ENCODE measurements at places on chromosomes 7 and 10.
A peak's percentile ranks its signal among the peaks of the same experiment; 100 is the strongest.

DNA sequence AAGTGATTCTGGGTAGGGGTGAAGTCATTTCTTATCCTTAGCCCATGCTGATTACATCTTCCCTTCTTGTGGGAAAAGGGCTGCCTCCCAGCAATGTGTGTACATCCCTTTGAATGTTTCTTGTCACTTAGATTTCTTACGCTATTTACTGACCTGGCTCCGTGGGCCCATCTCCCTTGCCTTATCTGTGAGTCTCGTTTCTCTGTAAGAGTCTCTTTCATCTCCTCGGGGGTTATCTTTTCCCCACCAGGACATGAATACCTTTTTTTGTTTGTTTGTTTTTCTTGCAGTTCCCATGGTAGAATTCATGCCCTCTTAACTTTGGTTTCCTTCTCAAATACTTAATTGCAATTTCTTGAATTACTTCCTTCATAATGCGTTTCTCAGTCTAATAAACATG, 107.7 kb downstream of the BAMBI start:
- no peak for DNase-seq

GRCh38 chr7:151743481-151743983, 133.4 kb downstream of the PRKAG2 start:
- no peak for DNase-seq

DNA sequence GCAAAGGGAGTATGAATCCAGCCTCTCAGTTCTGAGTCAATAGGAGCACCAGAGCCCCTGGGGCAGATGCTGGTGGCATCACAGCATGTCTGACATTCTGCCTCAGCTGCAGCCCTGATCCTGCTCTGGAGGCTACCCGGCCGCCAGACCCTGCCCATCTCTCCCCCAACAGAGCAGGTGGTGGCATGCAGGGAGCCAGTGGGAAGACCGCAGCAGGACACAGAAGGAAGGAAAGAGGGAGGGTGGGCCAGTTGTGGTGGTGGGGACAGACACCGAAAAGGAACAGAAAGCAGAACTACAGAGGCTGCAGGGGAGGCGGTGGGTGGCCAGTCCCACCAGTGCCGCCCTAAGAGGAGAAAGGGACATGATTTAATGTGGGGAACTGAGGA, 35.3 kb downstream of the BLNK start:
- DNase-seq, result no peak

- no peak for DNase-seq
Observed at GRCh38 chr10:130072247-130072646, 38.4 kb downstream of the C10orf143 start.

GRCh38 chr10:44279426-44280126, 105.3 kb downstream of the CXCL12 start:
- DNase-seq, result no peak

DNA sequence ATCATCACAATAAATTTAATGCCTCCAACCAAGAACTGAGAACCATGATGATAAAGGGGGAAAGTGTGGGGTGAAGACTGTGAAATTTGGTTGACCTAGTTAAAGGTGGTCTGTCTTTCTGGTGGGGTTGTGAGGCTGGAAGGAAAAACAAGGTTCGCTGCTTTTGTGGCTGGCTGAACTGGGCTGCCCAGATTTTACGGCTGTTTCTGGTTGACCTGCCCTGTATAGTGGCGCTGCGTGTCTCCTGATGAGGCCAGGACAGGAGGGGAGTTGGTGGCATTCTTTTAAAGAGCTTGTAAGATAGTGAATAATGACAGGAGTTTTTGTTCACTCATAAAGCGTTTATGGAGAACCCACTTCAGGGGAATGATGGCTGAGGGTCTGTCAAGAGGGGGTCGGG, 101.8 kb downstream of the CYP26A1 start:
- DNase-seq, result no peak

DNA sequence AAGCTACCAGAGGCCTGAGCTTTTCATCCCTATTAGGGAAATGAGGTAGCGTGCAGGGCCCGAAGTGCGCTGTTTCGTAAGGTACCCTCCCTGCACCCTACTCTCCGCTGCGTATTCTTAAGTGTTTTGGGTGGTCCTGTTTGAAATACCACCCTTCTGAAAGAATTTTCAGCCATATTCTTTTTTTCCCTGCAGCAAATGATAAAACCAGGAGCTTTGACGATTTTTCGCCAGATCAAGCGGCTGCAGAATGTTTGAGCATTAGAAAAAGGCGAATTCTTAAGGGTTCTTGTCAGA, 1.2 kb downstream of the RSBN1L start:
- DNase-seq, result no peak

- DNase-seq, result no peak
Observed at GRCh38 chr10:60669501-60669900, 108.8 kb upstream of the CDK1 start.

- no peak for DNase-seq
Observed at GRCh38 chr7:94243066-94243711, 151.5 kb upstream of the COL1A2 start.

DNA sequence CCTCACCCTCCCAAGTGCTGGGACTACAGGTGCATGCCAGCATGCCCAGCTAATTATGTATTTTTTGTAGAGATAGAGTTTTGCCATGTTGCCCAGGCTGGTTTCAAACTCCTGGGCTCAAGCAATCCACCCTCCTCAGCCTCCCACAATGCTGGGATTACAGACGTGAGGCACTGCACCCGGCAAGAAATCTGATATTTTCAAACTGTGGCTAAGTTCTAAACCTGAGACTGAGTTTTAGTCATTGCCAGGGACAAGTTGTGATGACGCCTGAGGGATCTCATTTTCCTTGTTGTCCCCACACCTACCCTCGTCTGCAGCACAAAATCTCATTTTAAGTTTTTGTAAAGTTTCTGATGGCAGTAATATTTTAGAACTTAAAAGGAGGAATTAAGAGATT, 9.8 kb downstream of the AUTS2 start:
- DNase-seq, result no peak

DNA sequence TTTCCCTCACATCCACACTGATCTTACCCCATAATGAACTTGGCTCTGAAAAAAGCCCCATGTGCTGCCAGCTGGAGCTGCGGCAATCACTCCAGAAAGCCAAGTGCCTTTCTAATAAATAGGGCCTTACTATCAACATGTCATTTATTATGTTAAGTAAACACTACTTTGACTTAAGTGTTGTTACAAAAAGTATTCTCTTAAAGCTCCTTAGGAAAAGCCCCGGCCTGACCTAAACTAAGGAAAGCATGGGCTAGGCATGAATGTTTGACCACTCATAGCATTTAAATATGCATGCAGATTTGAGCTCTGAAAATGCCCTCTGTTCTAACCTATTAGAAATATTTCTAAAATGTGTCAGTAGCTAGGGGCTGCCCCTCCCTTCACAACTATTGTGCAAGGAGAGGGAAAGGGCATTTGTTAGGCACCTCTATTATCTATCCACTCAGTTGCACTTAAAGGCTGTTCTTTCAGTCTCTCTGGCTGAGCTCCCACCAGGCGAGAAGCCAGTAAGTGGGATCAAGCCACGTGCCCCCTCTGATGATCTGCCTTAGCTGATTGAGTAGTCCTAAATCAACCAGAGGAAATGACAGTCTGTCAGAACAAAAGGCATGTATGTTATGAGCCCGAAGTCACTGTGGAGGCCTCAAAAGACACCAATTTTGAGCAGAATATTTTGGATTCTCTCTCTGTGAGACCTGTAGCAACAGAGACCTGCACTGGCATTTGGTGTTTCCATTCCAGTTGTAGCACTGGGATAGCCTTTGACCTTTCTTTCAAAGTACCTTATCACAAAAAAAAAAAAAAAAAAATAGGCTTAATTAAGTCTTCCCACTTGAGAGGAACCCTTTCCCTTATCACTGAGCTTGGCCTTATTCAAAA, 77.1 kb downstream of the ITGB8 start:
- DNase-seq, result peak; percentile 70

DNA sequence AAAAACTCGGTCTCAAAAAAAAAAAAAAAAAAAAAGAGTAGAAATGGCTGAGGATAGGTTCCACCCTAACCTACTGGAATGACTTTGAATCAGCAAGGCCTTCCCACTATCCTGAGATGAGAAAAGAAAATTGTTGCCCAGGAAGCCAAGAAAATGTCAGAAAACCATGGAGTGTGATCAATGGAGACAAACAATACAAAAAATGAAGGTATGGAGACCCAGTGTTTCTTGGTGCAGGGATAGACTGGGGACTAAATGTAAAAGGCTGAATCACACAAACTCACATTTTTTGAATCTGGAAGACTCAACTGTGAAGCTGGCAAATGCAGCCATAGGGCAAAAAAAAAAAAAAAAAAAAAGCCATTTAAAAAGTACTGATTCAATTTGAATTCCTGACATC, 364.3 kb upstream of the ANKRD30A start:
- no peak for DNase-seq

GRCh38 chr10:69807122-69807521, 5.4 kb downstream of the COL13A1 start:
- no peak for DNase-seq

- no peak for DNase-seq
Observed at GRCh38 chr10:69655124-69655867, 25.2 kb downstream of the FAM241B start.

DNA sequence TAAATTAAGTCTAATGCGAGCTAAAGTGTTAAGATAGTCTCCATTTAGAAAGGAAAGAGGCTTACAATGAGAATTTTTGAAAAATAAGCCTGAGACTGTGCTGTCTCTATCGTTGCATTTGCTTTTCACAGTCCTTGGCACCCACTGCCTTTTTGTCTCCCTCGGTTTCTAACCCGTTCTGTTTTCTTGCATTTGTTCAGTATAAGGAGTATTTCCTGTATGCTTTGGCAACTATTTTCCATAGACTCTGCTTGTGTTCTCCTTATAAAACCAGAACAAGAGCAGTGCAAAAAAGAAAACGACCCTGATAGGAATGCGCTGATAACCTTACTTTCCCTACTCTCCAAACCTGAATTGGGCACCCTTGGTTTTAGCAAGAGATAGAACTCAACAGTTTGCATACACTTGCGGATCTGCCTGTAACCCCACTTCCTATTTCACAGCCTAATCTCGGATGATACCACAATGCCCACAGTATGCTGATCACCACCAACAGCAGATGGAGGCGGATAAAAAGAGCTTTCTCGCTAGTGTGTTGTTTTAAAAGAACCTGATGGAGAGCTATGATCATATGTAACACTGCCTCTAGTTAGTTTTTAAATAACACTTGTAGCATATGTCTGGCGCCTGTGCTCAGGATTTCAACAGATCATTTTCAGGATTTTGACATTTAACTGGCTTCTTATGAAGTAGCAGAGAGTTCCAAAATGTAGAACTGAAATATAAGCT, 1.6 kb upstream of the ARHGAP12 start:
- DNase-seq, result no peak

- DNase-seq, result no peak
Observed at GRCh38 chr10:3901370-3901769, 116.4 kb upstream of the KLF6 start.

- no peak for DNase-seq
Observed at GRCh38 chr7:105279688-105280007, 109.1 kb downstream of the SRPK2 start.

DNA sequence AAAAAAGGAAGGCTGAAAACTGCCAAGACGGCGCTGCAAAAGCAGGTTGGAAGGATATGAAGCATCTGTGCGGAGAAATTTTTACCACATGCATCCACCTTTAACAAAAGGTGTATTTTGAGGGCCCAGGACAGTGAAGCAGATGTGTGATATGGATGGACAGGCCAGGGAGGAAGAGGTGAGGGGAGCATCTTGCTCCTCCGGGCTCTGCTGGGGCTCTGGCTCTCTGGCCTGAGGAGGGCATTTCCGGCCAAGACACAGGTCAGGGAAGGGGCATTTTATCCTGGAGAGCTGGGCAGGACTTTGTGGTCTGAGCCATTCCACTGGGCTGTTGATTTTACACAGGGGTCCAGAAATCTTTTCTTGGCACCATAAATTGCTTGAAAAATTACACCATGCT, 175.1 kb downstream of the ZMYND11 start:
- DNase-seq, result no peak

DNA sequence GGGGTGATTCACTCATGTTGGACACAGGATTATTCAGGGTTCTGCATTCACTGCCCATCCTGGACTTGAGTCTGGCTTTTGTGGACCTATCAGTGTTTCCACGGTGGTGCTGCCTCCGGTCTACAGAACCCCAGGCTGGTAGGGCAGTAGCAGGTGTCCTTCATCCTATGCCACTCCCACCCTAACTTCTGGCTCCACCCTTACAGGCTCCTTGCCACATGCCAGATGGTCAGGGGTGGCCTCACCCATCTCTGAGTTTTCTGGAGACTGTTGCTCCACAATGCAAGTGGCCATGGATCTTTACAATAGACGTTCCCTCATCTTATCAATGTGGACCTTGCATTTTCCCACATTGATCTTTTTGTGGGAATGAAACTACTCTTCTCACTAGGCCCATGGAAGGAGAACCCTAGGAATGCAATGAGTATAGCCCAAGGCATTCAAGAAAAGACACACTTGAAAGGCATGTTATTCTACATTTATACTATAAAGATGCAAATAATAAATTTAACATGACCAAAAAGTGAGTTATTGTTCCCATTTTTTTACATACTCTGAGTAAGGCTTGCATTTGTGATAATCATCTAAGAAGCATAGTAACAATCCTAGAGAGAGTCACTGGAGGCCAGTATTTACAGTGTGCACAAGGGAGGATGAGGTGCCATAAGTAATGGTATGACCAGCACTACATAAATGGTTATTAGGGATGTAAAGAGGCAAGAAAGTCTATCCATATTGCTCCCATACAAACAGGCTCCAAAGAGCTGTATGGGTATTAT, 57.4 kb upstream of the ADO start:
- DNase-seq, result no peak

GRCh38 chr7:10657201-10657600, 316.5 kb upstream of the PHF14 start:
- DNase-seq, result no peak

DNA sequence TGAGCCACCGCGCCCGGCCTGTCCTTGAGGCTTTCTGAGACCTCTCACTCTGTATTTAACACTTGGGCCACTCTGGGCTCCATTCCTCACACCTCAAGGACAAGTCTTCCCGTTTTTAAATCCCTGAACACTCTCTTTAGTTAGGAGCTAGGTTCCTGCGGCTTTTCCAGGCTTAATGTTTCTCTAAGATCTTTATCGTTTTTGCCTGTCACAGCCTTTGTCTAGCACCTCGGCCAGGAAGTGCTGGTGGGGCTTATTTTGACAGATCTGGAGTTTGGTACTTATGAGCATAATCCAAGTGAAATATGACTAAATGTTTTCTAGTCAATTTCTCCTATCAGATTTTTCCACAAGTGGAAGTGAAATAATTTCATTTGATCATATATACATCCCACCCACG, 186.6 kb downstream of the DPY19L1 start:
- DNase-seq, result no peak

DNA sequence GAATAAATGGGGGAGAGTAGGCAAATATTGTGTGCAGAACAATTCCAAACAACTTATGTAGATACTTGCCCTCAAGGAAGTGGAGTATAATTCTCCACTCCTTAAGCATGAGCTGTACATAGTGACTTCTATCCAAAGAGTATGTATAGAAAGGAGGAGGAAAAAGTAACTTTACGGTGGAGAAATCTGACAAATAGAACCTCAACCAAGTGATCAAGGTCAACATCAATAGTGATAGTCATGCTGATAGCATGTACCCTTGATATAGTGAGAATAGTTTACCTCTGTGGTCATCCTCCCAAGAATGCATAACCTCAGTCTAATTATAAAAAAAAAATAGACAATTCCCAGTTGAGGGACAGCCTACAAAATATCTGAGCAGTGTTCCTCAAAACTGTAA, 89.1 kb upstream of the NANOS1 start:
- DNase-seq, result no peak
